Inflammatory macrophage treated with lipopolysaccharide for 1 hour (primary cell): ENCODE measurements at places on chromosomes 6 and 20.
A peak's percentile ranks its signal among the peaks of the same experiment; 100 is the strongest.

DNA sequence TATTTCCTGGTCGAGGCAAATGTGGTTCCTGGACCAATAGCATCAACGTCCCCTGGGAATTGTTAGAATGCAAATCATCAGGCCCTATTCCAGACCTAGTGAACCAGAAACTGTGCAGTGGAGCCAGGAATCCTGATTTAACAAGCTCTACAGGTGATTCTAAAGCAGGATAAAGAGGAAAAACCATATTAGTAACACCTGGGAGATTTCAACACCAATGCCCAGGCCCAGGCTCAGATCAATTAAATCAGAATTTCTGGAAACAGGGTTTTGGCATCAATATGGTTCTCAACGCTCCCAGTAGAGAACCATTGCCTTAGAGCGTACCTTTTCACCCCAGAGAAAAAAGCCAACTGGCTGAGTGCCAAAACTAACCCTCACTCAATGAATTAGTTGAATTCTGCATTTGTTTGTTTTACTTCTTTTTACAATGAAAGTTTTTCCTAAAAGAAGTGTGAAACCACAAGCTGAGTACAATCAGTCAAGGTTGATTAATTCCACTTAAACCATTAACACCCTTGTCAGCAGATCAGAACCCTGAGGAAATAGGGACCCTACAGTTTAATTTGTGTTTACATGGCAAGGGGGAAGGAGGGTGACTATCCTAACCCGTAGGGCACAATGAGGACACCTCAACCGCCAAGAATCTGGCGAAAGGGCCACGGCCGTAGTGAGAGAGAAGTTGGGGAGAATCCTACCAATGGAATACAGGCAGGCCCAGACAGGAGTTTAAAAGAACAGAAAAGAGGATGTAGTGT lies 34.9 kb upstream of the LOC128125822 start:
- DNase-seq, result no peak

DNA sequence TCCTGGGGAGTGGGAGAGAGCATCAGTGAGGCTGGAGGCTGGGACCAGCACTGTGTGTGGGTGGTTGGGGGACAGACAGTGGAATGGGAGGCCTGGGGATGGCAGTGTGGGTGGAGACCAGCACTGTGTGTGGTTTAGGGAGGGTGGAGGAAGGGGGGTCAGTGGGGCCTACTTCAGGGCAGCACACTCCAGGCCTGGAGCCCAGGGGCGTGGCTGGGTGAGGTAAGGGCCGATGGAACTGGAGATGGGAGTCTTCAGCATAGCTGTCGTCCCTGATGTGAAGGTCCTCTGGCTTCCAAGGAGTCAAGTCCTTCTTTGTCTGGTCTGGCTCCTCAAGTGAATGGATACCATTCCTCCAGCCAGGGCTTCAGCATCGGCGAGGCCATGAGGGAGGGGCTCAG lies 18.6 kb downstream of the KCNK17 start:
- no peak for DNase-seq

GRCh38 chr20:23686046-23686750 lies 2.6 kb downstream of the CST4 start:
- DNase-seq, result no peak

- no peak for DNase-seq
Measured at GRCh38 chr6:15305496-15305895, 59.6 kb downstream of the JARID2 start.

GRCh38 chr6:166465003-166465399 lies 82.3 kb upstream of the MPC1 start:
- no peak for DNase-seq

DNA sequence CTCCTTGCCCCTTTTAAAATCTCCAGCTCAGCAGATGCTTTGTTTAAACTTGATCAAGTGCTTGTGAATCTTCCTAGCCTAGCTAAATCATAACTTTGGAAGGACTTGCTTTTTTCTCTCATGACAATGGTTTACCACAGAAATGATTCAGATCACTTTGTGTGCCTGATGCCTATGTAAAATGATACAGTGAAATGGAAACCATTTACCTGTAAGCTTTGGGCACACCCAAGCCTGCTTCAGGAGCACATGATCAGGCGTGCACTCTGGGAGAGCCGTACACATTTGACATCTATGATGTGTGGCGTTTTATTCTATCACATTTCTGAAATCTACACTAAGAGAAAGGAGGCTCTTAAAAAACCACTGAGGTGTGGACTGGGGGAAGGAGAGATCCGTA lies 41.1 kb downstream of the PTPN1 start:
- no peak for DNase-seq

DNA sequence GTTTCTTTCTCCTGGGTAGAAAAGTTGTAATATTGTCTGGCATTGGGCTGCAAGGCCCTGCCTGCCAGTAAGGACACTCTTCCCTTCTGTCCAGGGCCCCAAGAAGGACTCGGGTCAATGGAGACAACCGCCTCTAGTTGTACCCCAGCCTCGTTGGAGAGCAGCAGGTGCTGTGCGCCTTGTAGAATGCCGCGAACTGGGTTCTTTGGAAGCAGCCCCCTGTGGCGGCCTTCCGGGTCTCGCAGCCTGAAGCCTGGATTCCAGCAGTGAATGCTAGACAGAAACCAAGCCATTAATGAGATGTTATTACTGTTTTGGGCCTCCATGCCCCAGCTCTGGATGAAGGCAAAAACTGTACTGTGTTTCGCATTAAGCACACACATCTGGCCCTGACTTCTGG lies 37.0 kb downstream of the PLCG1 start:
- DNase-seq, result no peak

GRCh38 chr20:45061244-45061643 lies 39.7 kb downstream of the KCNS1 start:
- DNase-seq, result no peak

DNA sequence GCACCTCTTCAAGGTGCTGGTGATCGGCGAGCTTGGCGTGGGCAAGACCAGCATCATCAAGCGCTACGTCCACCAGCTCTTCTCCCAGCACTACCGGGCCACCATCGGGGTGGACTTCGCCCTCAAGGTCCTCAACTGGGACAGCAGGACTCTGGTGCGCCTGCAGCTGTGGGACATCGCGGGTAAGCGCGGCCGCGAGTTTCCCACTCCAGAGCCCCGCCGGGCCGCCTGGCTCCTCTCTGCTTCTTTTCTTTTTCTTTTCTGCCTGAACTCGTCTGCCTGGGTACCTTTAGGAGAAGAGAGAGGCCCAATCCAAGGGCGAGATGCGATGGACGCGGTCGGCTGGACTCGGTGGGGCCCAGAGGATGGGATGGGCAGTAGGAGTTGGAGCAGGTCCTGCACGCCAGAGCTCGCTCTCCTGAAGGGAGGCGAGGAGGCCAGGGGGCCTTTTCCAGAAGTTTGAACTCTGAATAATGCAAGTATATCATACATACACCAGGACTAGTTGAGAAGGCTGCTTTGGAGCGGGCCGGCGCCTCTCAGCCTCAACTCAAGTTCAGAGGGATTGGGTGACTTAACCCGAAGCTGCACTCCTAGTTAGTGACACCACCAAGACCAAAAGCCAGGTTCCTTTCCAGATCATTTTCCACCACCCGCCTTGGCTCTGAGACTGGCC lies 445 bp downstream of the RAB32 start:
- DNase-seq, result no peak

DNA sequence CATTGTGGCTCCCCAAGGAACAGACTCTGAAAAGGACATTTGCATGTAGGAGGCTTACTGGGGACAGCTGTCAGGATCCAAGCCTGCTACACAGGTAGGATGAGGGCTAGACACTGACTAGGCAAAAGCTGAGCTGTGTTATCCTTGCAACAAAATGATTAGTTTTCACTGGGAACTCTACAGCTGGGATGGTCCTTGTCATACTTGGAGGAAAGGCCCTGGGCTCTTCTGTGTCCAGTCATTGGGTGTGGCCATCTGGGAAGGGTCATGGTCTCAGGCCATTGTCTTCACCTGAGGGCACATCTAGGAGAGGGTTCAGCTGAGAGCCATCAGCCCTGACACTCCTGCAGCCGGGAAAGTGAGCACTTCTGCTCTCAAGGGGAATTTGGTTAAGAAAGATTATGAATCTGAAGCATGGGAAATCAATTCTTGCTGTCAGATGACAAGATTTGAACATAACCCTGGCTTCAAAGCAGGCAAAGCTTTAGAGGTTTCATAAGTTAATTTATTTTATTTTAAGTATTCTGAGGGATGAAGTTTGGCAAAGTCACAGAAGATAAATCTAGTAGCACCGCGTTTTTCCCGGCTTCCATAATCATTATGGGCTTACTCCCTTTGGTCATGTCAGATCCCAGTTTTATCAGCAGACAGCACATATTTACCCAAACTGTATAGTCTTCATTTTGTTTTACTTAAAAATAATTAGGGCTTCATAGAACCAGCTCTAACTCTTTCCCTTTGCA lies 78.4 kb upstream of the SLC22A23 start:
- no peak for DNase-seq

DNA sequence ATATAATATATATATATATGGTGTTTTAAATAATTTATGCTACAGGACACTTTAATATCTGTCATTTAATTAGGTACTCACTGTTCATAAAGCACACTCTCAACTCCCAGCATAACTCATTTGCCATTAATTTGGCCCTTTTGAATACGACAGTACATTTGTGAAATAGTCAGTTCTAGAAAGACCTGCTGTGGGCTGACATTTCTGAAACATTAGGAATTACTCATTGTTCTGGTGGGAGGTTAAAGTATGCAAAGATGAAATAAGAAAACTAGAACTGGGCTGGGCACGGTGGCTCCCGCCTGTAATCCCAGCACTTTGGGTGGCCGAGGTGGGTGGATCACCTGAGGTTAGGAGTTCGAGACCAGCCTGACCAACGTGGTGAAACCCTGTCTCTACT lies 497.5 kb downstream of the UTRN start:
- no peak for DNase-seq

- DNase-seq, result peak; percentile 29
Measured at GRCh38 chr6:169326067-169326799, 72.6 kb upstream of the THBS2 start.

DNA sequence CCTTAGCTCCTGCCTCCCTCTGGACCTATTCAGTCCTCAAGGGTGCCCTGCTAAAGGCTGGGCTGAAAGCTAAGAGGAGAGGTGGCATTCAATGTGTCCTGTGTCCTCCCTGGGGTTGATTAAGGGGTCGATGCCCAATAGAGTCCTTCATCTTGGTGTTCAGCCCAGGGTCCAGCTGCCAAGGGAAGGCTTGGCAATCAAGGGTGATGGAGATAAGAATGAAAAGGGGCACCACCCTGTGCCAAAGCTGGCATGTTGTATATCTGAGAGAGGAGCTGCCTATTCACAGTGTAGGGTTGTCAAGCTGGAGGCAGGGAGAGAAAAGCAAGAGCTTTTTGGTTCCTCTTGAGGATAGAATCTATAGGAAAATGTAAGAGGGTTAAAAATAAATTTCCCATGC lies 12.3 kb downstream of the C20orf173 start:
- no peak for DNase-seq
